ENCODE measurements at places on chromosomes 1 and 21.

- DNase-seq, result peak; percentile 47
Measured at GRCh38 chr1:180213401-180214170, 16.5 kb upstream of the LHX4 start.

- no peak for DNase-seq
Measured at GRCh38 chr21:30482130-30482529, 2.0 kb upstream of the KRTAP19-1 start.

DNA sequence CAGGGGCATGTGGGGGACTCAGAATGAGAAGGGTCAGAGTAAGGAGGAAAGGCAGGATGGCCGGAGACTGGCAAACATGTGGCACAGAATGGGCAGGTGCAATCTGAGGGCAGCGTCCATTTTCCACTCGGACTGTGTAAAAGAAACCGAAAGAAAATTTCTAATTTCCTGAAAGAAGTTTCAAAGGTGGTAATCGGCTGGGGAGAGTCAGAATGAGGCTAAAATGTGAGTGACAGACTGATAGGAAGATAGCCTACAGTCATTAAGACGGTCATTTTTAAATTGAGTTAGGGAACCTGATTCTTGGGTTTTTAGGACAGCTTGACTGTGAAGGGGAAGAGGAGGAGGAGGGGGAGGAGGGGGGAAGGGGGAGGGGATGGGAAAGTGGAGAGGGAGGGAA is 23.6 kb downstream of the COA6 start:
- no peak for DNase-seq

DNA sequence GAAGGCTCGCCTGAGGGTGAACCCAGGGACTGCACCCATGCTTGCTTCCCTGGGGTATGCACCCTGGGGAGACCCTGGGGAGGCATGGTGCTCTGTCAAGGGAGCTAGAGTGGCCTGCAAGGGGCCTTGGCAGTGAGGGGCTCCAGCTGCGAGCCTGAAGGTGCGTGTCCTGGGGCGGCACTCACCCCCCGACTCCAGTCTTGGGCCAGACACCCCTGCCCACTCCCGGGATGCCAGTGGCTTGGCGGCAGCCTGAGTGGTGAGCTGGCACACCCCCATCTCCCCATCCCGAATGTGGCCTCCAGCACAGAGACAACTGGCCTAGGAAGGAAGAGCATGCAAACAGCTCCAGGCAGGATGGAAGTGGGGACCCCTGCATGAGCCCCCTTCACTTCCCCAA is 2.6 kb downstream of the SUMO3 start:
- DNase-seq, result no peak

GRCh38 chr1:3921765-3922164 is 21.7 kb upstream of the C1orf174 start:
- no peak for DNase-seq

- DNase-seq, result peak; percentile 31
Measured at GRCh38 chr1:19043579-19044443, 87.3 kb upstream of the IFFO2 start.

GRCh38 chr1:92877081-92877711 is 45.4 kb downstream of the RPL5 start:
- DNase-seq, result no peak

GRCh38 chr1:165816826-165817497 is 10.5 kb upstream of the UCK2 start:
- no peak for DNase-seq

GRCh38 chr21:33811167-33812010 is 104.2 kb downstream of the ATP5PO start:
- DNase-seq, result no peak

DNA sequence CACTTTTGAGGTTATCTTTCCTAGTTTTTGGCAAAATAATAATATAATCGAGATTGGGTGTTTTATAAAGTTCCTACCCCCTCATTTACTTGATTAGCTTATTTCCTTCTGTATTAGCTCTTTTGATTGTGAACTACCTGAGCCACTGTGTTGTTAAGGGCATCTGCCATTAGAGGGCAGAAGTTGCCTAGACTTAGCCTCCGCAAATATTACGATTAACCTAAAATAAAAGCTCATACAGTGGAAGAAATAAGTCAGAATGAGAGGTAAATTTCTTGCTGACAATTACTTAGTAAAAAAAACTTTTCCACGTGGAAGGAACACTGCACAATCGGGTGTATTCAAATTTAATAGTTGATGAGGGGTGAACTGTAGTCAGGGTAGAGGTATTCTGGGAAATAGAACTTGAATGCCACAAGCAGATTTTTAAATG is 2.3 kb downstream of the H3-3A start:
- DNase-seq, result no peak

- DNase-seq, result no peak
Measured at GRCh38 chr1:89149229-89149628, 23.3 kb upstream of the GBP2 start.

GRCh38 chr1:226738421-226738994 is 574 bp downstream of the ITPKB start:
- no peak for DNase-seq

- DNase-seq, result no peak
Measured at GRCh38 chr1:39638965-39639304, 508 bp downstream of the HEYL start.

DNA sequence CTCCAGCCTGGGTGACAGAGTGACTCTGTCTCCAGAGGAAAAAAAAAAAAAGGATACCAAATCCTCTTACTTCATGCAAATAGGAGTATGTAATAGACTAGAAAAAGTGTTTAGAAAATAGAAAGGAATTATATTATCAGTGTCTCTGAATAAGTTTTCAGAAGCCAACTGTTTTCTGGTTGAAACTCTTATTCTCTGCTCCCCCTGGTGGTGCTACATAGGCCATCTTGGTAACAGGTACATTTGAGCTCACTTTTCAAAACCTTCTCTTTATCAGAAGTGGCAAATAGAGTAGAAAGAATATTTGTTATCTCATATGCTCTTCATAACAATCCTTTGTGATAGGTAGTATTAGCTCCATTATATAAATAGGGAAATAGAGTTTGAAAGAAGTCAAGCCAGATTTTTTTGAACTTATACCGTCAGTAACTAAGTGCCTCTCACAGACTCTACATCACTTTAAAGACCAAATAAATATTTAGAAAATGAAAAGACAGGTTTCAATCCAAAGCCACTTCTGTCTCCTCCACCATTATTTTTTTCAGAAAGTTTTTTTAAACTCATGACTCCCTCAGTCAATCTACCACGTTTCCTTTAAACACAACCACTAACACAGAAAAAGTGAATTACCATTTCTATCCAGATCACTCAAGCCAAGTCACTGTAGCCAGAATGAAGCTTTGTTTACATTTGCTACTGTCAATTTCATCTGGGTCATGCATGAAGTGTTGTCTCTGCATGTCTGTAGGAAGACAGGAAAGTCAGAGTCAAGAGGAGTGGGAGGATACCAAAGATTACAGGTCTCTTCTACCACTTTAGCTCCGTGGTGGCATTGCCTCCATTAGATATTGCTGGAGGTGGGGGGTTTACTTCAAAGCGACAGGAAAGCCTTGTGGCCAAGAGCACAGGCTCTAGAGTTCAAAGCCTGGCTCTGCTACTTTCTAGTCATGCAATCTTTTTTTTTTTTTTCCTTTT is 45.6 kb downstream of the IL23R start:
- no peak for DNase-seq

GRCh38 chr1:212981025-212981495 is 30.7 kb downstream of the VASH2 start:
- DNase-seq, result no peak

DNA sequence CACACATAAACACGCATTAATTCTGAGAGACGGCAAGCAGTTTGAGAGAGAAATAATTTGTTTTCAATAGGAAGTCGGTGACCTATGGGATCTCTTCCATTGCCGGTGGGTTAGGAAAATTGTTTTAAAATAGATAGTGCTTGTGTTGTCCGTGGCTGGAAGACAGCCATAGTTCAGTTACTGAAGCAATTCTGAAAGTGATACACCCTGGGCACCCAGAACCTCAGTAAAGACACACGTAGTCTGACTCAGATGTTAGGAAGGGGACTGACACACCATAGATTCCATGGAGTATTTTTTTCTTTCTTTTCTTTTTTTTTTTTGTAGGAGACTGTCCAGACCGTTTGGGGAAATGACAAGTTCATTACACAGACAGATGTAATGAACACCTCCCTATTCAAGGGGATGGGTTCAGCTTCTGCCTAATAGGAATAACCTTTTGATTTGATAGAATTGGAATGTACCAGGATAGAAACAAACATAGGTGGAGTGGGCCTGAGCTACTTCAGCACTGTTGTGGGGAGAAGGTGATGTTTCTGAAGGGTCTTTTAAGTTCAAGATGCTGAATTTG is 1.6 kb downstream of the C1orf21 start:
- no peak for DNase-seq

- no peak for DNase-seq
Measured at GRCh38 chr1:67942274-67942673, 108.2 kb downstream of the DIRAS3 start.

DNA sequence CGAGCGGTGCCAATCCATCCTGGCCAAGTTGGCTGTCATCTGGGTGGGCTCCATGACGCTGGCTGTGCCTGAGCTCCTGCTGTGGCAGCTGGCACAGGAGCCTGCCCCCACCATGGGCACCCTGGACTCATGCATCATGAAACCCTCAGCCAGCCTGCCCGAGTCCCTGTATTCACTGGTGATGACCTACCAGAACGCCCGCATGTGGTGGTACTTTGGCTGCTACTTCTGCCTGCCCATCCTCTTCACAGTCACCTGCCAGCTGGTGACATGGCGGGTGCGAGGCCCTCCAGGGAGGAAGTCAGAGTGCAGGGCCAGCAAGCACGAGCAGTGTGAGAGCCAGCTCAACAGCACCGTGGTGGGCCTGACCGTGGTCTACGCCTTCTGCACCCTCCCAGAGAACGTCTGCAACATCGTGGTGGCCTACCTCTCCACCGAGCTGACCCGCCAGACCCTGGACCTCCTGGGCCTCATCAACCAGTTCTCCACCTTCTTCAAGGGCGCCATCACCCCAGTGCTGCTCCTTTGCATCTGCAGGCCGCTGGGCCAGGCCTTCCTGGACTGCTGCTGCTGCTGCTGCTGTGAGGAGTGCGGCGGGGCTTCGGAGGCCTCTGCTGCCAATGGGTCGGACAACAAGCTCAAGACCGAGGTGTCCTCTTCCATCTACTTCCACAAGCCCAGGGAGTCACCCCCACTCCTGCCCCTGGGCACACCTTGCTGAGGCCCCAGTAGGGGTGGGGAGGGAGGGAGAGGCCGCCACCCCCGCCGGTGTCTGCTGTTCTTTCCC is 5.3 kb downstream of the GPR37L1 start:
- no peak for DNase-seq

GRCh38 chr21:43348170-43348766 is 78.7 kb downstream of the SIK1 start:
- no peak for DNase-seq

DNA sequence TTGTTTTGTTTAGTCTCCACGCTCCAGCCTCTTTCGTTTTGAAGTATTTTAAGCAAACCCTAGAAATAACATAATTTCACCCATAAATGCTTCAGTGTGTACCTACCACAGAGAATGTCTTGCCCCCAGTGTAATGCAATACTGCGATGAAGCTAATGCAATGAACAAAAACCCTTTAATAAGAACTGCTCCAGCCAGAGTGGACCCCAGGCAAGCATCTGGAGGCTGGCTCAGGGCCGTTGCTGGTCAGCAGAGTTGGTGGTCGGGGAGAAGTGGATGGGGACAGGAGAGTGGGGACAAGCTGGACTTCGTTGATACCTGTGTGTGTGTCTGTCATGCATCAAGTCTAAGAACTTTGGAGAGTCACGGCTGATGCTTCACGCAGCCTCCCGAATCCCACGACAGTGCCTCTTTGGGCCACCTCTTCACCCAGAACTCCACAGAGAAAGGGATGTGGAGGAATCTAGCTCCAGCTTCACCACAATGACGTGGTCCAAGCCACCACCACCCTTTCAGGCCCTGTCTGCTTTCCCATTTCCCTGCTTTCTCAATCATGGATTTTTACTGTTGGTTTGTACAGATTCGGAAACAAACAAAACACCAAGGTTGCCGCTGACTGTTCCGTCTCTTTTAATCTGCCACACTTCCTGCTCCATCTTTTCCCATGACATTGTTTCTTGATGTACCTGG is 108.6 kb upstream of the ERRFI1 start:
- DNase-seq, result no peak

GRCh38 chr1:234712891-234713305 is 102.9 kb upstream of the IRF2BP2 start:
- no peak for DNase-seq

- peak; percentile 90 for DNase-seq
Measured at GRCh38 chr1:54547601-54548388, at the start of gene ACOT11. Gene ACOT11 (plus strand): TSS chr1:54548228. CDS start chr1:54548310, 82 bp downstream.

DNA sequence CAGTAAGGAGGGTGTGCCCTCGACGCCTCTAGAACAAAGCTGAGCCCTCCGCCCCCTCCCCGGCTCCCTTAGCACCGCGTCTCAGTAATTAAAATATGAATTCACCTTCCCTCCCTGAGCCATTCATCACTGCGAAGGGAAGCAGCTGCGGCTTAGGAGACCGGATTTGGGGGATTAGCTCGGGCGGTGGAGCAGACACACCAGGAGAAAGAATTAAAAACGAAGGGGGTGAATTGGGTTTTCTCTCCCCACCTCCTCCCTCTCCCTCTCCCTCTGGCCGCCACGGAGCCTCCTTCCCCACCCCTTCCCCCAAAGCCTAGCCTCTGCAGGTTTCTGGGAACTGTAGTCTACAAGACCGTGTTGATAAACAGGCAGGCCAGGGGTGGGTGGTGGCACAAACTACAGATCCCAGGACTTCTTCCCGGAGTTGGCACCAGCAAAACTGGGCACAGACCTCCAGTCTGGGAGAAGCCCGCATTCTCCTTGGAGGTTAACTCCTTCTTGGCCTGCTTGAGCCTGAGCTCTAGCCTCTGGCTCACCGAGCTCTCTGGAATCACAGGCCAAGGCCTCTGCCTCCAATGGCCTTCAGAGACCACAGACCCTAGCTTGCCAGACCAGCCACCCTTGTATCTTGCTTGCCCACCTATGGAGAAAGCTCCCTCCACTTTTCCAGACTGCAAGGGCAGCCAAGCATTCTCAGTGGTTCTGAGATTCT is 10.8 kb downstream of the BLACAT1 start:
- no peak for DNase-seq

DNA sequence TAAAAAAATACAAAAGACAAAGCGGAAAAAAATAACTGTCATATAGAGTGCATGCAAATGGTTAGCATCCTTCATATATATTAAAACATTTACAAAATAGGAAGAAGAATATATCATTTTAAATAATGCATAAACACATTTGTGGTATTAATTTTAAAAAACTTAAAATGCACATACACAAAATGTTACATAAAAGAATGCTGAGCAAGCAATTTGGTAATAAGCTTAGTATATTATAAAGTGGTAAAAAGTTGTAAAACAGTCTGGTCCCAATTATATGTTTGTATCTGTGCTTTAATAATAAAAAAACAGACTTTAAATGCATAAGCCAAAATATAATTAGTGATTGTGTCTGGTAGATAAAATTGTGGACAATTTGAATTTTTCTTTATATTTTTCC is 394.6 kb downstream of the USH2A start:
- DNase-seq, result no peak

- no peak for DNase-seq
Measured at GRCh38 chr1:198939956-198940355, 301.1 kb downstream of the PTPRC start.

GRCh38 chr1:8408151-8408839 is 90.4 kb downstream of the SLC45A1 start:
- DNase-seq, result no peak

GRCh38 chr1:46171351-46171750 is 3.5 kb upstream of the TSPAN1 start:
- no peak for DNase-seq

All from left forelimb (tissue), 1 donor.